ENCODE measurements at places on chromosomes 7 and 10. TPM values are rescaled to one million over a fixed set of nuclear protein-coding genes. Genes with fewer than 3 reads are reported as not detected.

HOXA6 gene
- not detected for total RNA-seq

GNG11 gene
- not detected for total RNA-seq

DNA sequence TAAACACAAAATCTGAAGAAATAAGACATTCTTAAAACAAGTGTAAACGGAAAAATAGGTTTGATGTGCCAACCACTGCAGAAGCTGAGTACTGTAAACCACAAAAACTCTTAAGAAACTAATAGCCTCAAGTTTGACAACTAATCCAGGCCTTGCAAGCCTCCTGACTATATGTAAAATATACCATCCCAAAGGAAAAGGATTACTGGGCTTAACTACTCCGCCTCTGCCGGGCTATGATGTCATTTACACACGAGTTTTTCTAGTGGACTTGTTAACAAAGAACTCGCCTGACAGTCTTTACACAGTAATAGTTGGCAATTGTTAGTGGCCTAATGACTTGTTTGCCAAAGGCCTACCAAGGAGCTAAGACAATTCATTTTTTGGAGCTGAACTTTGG lies 2.1 kb downstream of the KIF5B start:
- H3K4me3 ChIP-seq = peak overlapping the region; percentile 95
- no peak for DNase-seq
- peak overlapping the region; percentile 94 for H3K27ac ChIP-seq
- H3K27me3 ChIP-seq = no peaks in the 10 kb centered on the region

- peaks cover 49% of the 10 kb centered on the region for H3K4me1 ChIP-seq
- peaks cover 23% of the 10 kb centered on the region for H3K36me3 ChIP-seq
- no peak for DNase-seq
- H3K4me3 ChIP-seq = peak overlapping the region; percentile 92
- H3K27me3 ChIP-seq = peaks cover 15% of the 10 kb centered on the region
These were observed 14.1 kb upstream of the SUN1 start for GRCh38 chr7:818031-818699.

GRCh38 chr7:178444-178843 lies 13.9 kb upstream of the FAM20C start:
- no peak overlapping the region for H3K4me3 ChIP-seq
- no peak for DNase-seq
- H3K4me1 ChIP-seq = no peaks in the 10 kb centered on the region
- H3K36me3 ChIP-seq = no peaks in the 10 kb centered on the region

MYPN gene
- total RNA-seq = not detected

FFAR4 gene
- not detected for total RNA-seq

Measured in activated CD4-positive, alpha-beta memory T cell treated with anti-CD3 and anti-CD28 coated beads, Interleukin-2, amount 10 ng/mL, durations not matched to agents 7 days and 5 days (primary cell).